Spinal cord (tissue), 10 donors: ENCODE measurements at places on chromosomes 5 and 9.
A peak's percentile ranks its signal among the peaks of the same experiment; 100 is the strongest.

DNA sequence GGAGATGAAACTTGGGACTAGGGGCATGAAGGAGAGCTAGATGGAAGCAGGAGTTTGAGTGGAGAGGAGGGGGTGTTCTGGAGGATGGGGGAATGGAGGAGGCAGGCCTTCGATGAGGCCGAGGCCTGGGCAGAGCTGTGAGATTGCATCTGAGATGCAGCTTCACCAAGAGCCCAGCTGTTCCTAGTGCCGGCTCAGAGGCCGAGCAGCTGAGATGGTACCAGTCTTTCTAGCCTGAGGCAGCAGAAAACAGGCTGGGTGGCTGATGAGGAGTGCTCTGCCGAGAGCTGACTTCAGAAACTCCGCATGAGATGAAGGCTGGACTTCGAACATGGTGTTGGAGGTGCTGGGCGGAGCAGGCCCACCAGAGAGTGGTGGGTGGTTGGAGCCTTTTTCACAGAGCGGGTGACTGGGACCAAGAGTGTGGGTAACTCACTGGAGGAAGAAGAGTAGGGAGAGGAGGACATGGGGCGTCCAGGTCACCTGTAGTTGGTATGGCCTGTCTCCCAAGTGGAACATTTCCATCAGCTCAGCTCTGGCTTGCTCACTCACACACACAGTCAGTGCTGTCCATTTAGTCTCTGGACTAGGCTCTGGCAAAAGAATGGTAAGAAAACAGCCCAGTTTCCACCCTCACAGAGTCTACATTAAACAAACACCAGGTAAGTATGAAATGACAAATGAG lies 54.7 kb downstream of the TMOD1 start:
- no peaks in the 10 kb centered on the region for H3K27me3 ChIP-seq
- no peak overlapping the region for H3K4me3 ChIP-seq
- DNase-seq: no peak
- H3K36me3 ChIP-seq: peaks cover 3% of the 10 kb centered on the region

- DNase-seq: no peak
- no peak overlapping the region for H3K27ac ChIP-seq
- H3K4me3 ChIP-seq: no peak overlapping the region
- H3K4me1 ChIP-seq: peaks cover 6% of the 10 kb centered on the region
- H3K27me3 ChIP-seq: peaks cover 12% of the 10 kb centered on the region
- no peaks in the 10 kb centered on the region for H3K36me3 ChIP-seq
Observed at GRCh38 chr5:10635257-10635866, 71.5 kb downstream of the ANKRD33B start.

- no peak overlapping the region for H3K4me3 ChIP-seq
- no peaks in the 10 kb centered on the region for H3K27me3 ChIP-seq
- H3K27ac ChIP-seq: no peak overlapping the region
- no peaks in the 10 kb centered on the region for H3K36me3 ChIP-seq
Observed at GRCh38 chr5:103938146-103938695, 375.6 kb upstream of the NUDT12 start.

DNA sequence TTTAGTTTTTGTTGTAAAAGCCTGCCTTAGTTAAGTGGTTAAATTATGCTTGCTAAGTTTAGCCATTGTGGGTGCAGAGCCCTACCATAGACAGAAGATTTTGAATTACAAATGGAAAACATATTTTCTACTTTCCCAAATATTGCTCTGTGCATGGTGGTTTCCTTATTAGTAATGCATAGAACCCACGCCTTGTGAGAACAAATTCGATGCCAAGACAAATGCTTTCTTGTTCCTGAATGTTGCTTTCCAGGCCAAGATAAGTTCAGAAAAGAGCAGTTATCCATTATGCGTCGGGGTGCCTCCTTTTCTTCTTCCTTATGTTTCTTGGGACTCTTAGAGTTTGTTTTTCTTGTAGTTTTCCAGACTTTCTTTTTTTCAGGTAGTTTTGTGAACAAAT lies 31.0 kb upstream of the GARNL3 start:
- peak overlapping the region; percentile 36 for H3K27ac ChIP-seq
- H3K4me3 ChIP-seq: no peak overlapping the region
- no peaks in the 10 kb centered on the region for H3K4me1 ChIP-seq
- H3K27me3 ChIP-seq: no peaks in the 10 kb centered on the region

- H3K36me3 ChIP-seq: no peaks in the 10 kb centered on the region
- H3K4me1 ChIP-seq: peaks cover 25% of the 10 kb centered on the region
- H3K27ac ChIP-seq: no peak overlapping the region
Observed at GRCh38 chr5:168879929-168880328, 300.8 kb upstream of the PANK3 start.
